GM04503 (cell line): ENCODE measurements at places on chromosomes 7 and 10.

GRCh38 chr7:117706210-117706609 is 167.0 kb downstream of the CTTNBP2 start:
- no peak for DNase-seq

DNA sequence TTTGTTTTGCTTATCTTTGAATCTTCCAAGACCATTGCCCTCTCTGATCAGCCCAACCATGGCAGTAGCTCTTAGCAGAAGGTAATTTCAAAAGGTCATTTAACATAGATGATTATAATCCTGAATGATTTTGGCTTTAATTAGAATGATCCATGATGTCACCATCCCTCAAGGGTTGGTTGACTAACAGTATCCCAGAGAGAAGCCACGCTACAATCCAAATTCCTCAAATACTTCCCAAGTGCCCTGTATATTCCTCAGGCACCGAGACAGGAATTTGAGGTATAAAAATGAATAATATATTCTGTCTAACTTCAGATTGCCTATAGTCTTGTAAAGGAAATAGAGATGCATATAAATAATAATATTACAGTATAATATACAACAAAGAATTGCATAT is 42.1 kb upstream of the TMEM196 start:
- DNase-seq, result no peak

GRCh38 chr7:144019457-144019856 is 19.3 kb downstream of the OR6B1 start:
- peak; percentile 50 for DNase-seq

GRCh38 chr7:98211676-98212531 is 665 bp downstream of the BHLHA15 start:
- DNase-seq, result no peak

DNA sequence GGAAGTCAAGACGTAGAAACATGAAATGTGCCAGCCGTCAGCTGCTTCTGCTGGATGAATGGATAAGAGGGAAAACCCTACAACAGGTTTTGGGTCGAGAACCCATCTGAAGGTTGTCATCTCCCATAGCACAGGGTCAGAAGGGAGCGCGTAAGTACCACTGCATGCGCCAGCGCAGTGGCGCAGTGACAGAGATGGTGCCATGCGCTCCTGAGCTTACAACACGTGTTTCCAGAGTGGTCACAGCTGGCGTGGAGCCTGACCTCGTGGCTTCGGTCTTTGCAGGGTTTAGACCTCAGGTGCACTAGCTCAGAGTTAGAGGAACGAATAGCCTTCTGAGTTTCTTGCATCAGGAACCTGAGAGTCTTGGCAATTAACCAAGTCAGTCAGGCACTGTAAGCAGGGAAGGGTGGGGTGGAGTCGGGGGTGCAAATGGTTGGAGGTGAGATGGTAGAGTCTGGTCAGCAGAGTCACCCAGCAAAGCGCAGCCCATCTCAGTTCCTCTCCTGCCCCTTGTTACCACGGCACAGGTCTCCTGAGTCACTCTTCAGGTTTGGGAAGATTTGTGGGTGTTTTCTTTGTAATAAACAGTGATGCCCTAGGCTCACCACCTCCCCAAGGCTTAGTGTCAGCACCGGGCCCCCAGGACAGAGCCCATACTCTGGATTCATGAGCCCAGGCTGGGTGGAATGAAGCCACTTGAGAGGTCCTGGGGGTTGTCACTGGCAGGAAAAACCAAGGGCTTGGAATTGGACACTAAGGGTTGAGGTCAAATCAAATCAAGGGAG is 84.1 kb upstream of the PPIF start:
- DNase-seq, result no peak

- no peak for DNase-seq
These were observed 26.7 kb downstream of the TSPAN12 start for GRCh38 chr7:120831260-120831659.

GRCh38 chr10:132209130-132209529 is 22.4 kb downstream of the DPYSL4 start:
- DNase-seq, result no peak

DNA sequence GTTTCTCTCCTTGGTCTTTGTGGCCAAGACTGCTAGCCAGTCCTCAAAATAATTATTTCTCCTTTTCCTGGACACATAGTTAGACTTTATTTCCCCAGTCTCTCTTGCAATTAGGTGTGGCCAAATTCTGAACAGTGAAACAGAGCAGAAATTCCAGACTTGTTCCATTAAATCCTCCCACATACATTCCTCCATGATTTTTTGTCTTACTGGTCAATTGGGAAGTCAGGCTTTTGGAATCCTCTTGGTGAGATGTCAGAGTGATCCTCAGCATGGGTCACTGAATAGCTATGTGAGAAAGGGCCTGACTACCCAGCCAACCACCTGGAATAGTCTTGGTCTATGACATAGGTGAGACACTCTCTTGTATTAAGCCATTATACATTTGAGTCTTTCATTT is 164.2 kb downstream of the DGKI start:
- DNase-seq, result peak; percentile 75

GRCh38 chr7:34497153-34497777 is 160.8 kb upstream of the NPSR1 start:
- no peak for DNase-seq

GRCh38 chr10:98528166-98528804 is 81.5 kb upstream of the HPS1 start:
- DNase-seq, result peak; percentile 14

DNA sequence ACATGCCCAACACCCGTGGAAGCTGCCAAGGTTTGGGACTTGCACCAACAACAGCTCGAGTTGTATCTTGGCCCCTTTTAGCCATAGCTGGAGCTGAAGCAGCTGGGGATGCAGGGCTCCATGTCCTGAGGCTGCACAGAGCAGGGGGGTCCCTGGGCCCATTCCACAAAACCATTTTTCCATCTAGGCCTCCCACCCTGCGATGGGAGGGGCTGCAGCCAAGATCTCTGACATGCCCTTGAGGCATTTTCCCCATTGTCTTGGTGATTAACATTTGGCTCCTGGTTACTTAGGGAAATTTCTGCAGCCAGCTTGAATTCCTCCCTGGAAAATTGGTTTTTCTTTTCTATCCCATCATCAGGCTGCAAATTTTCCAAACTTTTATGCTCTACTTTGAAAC is 637.8 kb upstream of the VSTM2A start:
- DNase-seq, result no peak

DNA sequence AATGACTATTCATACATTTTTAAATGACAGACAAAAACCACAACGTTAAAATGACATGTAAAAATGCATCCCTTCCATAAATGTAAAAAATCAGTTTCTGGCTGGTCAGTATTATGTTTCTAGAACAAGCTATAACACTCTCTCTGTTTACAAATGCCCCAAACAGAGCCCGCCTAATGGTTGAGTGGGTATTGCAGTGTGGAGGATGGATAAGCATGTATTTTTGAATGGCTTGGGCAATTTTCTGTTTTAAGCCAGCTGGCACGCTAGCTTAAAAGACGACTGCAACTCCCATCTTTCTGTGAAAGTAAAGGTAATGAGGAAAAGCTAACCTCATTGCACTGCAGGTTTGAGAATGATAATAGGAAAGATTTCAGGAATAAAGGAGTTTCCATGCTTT is 430.7 kb downstream of the PARD3 start:
- no peak for DNase-seq

GRCh38 chr10:116164291-116164690 is 108.7 kb downstream of the GFRA1 start:
- no peak for DNase-seq

DNA sequence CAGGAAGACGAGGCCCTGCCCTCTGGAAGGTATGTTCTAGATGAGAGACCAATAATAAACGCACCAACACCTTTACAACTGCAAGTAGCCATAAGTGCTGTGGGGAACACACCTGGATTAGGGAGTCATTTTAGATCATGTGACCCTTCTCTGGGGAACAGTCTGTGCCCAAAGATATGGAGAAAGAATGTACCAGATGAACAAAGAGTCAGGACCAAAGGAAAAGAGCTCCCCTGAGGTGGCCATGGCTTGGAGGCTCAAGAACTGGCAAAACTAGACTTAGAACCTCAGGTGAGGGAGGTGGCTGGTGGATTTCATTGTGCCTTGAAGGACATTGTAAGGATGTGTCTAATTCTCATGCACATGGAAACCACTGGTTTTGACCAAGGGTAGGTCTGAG is 10.3 kb upstream of the EN2 start:
- DNase-seq, result no peak

- DNase-seq, result no peak
These were observed 27.4 kb upstream of the NDST2 start for GRCh38 chr10:73838827-73839226.

DNA sequence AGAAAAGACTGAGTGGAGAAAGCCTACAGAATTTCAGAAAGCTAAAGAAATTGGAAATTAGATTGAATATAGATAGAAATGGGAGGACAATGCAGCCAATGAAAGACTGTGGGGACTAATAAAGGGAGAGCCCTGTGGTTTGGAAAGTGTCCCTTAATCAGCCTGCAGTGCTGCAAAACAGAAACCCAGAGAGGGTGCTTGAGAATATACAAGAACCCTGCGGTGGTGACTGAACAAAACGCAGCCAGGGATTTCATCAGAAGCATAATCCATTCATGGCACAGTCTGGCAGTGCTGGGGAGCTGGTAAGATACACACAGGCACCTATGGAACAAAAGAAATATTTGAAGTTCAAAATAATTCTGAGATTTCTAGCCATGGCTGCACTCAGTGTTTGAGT is 19.1 kb downstream of the CEP41 start:
- no peak for DNase-seq

DNA sequence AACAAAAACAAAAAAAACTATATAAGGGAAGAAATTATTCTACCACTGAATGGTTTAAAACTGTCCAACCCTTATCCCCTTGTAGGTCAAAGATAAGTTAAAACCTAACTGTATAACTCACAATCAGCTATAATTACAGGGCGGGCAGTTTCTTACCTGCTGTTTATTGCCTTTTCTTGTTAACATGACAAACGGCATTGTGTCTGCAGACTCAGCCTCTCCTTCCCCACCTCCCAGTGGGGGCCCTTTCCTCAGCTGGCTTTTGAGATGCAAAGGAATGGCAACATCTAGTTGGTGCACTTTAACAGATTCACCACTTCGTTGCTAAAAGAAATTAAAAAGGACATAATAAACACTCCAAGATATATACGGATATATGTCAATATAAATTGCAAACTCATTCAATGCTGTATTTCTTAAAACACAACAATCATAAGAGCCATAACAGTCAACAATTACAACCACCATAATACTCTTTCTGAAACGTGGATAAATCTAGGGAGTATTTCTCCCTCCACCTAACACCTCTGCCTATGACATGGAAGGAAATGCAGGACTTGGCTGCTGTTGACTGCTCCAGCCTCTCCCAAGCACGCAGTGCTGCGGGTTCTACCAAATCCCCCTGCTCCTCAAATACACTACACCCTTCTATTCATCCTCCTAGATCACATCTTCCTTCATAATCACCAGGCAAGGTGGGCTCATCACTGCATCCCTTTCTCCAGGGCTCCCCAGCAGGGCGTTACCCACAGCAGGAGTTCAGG is 106.0 kb downstream of the UPF2 start:
- DNase-seq, result no peak

GRCh38 chr10:14588084-14588937 is 186.4 kb downstream of the FAM107B start:
- DNase-seq, result peak; percentile 98

DNA sequence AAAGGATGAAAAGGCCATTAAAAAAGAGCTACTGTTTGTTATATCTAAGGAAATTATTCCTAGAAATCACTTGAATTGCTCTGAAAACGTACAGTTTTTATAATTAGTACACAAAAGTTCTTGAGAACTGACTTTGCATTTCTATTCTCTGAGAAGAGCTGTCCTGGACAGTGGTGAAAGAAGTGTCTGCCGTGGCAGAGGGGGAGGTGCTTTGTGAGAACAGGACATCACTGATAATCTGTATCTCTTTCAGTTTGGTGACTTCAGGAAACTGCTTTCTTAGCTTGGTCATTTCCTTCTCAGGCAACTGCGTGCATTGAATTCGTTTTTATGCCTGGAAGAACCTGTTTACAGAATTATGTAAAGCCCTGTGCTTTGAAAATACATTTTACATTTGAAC is 52.1 kb downstream of the POLL start:
- DNase-seq, result no peak

- DNase-seq, result no peak
These were observed 8.7 kb upstream of the PTPRN2 start for GRCh38 chr7:158596309-158596708.

GRCh38 chr10:93364966-93365365 is 117.2 kb downstream of the MYOF start:
- no peak for DNase-seq

- no peak for DNase-seq
These were observed 203.3 kb downstream of the DIP2C start for GRCh38 chr10:486206-486605.

DNA sequence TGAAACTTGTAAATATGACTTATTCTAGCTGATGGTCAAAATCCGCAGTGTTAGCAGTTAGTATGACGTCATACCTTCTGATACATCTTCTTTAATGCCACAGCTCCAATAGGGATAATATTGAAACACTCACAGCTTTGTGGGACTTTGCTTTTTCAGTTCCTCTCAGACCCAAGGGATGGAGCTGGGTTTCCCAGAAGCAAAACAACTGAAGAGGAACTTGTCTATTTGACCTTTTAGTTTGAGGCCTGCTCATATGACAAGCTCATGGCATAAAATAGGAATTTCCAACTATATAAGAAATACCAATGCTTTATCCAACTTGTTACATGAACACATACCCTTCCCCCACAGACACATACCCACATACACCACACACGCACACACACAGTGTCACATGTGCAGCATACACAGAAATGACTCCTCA is 31.6 kb upstream of the C10orf67 start:
- no peak for DNase-seq

DNA sequence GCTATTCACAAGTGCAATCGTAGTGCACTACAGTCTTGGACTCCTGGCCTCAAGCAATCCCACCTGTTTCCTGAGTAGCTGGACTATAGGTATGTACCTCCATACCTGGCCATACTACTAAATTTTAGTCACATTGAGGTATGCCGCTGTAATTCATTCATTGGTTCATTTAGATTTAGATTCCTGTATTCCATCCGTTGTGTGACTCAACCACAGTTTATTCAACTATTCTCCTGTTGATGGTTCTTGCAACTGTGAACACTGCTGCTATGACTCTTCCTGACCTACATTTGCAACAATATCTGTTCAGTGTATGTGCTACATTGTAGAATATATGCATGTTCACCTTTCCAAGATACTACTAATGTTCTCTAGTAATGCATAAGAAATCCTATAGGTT is 8.0 kb upstream of the ZCCHC24 start:
- DNase-seq, result no peak

- no peak for DNase-seq
These were observed 63.5 kb downstream of the LGI1 start for GRCh38 chr10:93821051-93821772.

DNA sequence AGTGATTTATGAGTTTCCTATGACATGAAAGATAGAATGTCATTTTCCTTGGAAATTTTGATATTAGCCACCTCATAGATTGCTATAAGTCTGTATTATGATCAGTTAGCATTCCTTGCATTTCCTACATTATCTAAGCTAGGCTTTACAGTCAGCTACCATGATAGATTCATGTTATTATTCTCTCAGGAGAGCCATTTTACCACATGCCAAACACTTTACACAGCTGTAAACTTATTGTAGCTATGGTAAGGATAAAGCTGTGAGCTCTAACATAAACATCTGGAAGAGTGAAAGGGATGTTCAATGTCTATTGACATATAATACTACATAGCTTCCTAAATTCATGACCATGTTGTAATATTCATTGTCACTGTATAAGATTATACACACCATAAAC is 608.0 kb downstream of the PHTF2 start:
- DNase-seq, result no peak
